ENCODE measurements at places on chromosomes 1 and 21.

- no peak for DNase-seq
These were observed 367.1 kb downstream of the TTLL7 start for GRCh38 chr1:83631851-83632250.

DNA sequence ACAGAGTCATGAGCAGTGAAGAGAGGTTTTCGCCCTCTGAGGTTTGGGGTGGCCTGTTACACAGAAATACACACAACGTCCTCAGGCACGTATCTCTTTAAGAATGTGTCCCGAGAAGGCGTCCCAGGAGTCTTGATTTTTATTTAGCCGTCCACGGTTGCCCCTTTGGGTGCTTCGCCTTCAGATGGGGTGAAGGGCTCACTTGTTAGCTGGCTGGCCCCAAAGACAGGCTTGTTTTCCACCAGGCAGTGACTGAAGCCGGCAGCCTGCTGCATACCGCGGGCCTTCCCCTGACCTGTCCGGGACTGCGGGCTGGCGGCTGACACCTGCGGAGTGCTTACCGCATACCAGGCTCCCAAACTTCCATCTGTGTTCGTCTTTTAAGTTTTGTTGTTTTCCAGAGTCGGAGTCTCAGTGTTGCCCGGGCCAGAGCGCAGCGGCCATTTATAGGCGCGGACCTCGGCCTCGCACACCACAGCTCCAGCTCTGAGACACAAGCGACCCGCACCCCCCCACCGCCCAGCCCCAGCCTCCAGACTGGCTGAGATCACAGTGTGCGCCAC, 1.6 kb upstream of the ADARB1 start:
- no peak for DNase-seq

- DNase-seq = no peak
These were observed 318.5 kb downstream of the TM2D1 start for GRCh38 chr1:61406467-61406866.

GRCh38 chr1:103457886-103458455, 67.5 kb upstream of the RNPC3 start:
- DNase-seq = peak; percentile 94

GRCh38 chr1:97201641-97202040, 480.1 kb downstream of the PTBP2 start:
- no peak for DNase-seq

- no peak for DNase-seq
These were observed 77.5 kb downstream of the SPSB1 start for GRCh38 chr1:9369964-9370788.

DNA sequence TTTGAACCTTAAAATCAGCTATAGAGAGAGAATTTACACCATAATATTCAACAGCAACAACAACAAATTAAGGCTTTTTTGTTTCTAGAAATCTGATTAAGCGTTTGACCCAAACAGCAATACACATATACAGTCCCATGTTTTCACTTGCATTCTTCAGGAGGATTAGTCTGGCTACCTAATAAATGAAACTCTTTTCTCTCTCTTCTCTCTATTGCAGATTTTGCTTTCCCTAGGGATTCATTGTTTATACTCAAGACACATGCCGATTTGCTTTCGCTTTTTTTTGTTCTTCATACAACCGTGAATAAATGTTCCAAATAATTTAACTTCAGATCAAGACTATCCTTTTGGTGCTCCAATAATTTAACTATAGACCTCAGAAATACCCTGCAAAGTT, 162.4 kb upstream of the PTBP2 start:
- DNase-seq = no peak

DNA sequence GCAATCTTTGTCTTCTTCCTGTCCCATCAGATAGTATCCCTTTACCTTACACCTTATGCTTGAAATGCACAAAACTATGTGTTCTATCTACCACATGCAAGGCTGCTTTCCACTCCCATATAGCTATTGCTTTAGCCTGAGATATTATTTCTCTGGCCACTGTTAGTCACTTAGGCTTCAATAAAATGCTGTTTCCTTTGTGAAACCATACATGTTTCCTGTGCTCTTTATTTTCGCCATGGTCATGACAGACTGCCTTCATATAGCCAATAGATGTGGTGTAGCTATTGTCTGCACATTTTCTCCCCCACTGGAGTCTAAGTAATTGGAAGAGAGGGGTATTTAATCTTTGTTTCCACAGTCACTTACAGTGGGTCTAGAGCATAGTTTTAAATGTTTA, 108.4 kb downstream of the GREM2 start:
- no peak for DNase-seq

DNA sequence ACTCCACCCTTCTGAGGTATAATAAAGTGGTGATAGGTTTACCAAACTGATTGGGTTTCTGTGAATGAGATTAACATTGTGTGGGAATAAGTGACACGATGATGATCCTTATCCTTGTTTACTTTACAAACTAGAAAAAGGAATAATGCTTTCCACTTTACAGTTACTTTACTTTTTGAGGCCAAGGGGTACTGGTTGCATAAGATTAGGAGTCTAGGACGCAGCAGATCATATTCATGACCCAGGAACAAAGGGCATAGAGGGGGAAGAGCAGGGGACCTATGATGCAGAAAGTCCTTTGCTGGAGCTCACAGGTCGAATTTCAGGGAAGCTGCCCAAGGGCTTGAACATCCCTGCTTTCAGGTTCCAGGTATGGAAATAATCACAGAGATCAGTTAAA, 20.4 kb downstream of the FGGY start:
- DNase-seq = no peak

DNA sequence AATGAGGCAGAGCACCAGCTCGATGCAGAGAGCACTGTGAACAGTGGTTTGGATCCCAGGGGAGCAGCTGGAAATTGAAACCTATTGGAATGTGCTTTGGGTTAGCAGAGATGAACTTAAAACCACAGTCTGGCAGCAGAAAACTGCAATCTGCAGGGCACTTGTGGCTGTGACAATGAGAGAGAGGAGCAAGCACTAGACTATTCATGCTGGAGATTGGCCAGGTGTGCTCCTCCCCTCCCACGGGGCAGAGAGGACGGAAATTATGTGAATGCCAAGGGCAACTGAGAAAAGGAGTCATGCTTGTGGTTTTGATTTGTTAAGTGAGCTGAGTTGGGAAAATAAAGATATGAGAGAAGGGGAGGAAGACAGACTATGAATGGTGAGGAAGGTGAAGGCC, 38.1 kb downstream of the HSD3B2 start:
- DNase-seq = no peak

DNA sequence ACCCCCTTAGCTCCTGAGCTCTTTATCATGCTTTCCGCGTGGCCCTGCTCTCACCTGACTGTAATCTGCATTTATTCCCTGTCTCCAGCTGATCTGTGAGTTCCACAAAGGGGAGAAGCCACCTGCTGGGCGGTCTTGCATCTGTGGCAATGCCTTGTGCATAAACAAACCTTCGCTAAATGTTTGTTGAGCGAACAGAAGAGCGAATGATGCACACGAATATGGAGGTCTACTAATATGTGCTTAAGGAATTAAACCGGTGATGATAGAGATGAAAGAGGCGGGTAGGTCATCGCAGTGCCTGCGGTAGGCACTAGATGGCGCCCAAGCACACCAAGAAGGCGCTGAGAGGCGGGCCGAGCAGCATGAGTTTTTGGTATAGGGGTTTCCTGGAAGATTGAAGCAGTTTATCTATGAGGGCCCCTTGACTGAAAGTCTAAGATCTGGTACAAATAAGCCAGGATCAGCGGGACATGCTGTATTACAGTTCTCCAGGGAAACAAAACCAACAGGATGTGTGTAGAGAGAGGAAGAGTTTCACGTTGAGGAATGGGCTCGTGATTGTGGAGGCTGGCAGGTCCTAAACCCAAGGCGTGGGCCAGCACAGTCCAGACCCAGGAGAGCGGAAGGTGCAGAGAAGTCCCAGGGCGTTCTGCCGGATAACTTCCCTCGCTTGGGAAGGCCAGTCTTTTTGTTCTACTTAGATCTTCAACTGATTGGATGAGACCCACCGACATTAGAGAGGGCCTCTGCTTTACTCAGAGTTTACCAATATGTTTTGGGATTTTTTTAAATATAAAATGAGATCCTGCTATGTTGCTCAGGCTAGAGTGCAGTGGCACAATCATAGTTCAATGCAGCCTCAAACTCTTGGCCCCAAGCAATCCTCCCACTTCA, 34.7 kb downstream of the TOMM20 start:
- DNase-seq = peak; percentile 69

- DNase-seq = no peak
These were observed 33.2 kb upstream of the ENO1 start for GRCh38 chr1:8911416-8912309.

- no peak for DNase-seq
These were observed 35.7 kb downstream of the FNBP1L start for GRCh38 chr1:93483606-93484005.

DNA sequence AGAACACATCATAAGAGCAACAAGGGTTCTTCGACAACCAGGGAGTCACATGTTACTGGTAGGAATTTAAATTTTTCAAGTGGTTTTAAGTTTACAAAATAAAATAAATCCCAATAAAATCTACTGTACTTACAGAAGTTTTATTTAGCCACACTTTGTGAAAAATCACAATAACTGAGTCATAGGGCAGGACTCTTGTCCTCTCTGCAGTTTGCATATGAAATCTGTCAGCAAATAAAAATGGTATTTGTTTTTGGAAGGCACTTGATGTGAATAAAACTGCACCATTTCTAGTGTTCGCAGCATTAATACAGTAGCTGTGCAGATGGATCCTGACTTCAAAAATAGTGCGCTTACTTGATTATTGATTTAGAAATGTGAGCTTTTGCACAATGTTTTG, 150.4 kb downstream of the LBR start:
- no peak for DNase-seq

GRCh38 chr1:89065079-89065868, at the start of gene GBP1:
TSS of gene GBP1 (minus strand) at chr1:89065208. CDS start at chr1:89063234, 1,974 bp downstream.
- DNase-seq = no peak

DNA sequence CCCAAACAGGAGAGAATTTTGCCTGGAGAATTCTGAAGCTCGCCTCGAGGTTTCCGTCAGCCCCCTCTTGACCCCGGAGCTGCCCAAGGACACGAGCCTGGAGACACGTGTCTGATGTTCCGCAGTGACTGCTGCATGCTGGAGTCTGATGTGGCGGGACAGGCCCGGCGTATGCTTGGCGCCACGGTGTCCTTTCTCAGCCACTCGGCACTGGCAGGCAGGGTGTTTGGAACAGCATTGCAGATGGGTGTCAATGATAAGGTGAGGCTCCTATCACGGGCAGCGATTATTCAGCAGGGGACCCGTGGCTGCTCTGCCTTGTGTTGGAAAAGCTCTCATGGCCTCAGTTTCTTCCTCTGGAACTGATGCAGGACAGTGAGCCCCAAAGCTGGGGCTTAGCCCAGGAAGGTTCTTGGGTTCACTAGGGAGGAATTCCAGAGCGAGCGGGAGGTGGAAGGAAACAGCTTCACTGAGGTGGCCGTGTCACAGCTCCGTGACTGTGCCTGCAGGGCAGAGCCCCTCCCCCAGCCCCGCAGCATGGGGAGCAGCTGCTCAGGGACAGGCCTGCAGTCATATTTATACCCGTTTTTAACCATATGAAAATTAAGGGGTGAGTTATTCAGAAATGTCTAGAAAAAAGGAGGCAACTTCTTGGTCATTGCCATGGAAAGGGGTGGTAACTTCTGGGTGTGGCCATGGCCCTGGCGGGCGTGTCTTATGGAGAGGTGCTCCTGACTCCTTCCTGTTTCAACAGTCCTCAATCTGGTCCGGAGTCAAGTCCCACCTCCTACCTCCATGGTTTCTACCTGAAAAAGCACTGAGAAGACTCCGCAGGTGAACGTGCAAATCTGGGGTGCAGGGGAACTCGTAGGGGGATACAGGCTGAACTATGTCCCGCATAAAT, 123.4 kb downstream of the SIK1 start:
- DNase-seq = peak; percentile 33

- DNase-seq = no peak
These were observed 827.1 kb upstream of the B3GALT2 start for GRCh38 chr1:194013561-194013960.

Measured in NCI-H526 (cell line).